Thymus (tissue), 14 donors: ENCODE measurements at places on chromosomes 7 and 10. TPM values are rescaled to one million over a fixed set of nuclear protein-coding genes. Genes with fewer than 3 reads are reported as not detected.

- no peak overlapping the region for H3K27ac ChIP-seq
- no peaks in the 10 kb centered on the region for H3K27me3 ChIP-seq
- no peaks in the 10 kb centered on the region for H3K4me1 ChIP-seq
These were observed 141.9 kb downstream of the ANKRD7 start for GRCh38 chr7:118366363-118366762.

The CPXM2 gene
- 5.8 TPM for total RNA-seq

The PAPOLB gene
- under 0.01 TPM for total RNA-seq

DNA sequence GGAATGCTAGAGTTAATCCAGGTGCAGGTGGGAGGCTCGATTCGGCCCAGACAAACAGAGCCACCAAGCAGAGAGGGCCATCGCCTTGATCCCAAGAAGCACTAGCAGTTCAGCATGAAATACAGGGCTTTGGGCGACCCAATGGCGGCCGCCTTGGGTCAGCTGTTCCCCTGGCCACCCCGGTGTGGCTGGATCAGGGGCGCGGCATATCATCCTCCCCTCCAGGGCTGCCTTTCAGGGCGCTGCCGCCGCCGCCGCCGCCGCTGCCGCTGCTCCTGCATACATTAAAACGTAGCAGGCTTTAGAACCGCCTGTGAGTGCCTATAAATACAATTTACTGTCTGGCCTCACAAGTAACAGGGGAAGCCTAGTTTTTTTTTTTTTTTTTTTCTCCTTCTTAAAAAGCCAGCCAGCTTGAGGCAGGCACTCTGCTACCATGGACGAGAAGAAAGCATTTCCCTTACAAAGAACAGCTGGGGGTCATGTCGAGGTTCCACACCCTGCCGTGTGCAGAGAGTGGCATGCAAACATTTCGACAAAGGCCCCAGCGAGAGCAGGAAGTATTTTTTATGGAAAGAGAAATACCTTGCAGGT is 57.7 kb upstream of the EFCAB10 start:
- no peaks in the 10 kb centered on the region for H3K4me1 ChIP-seq

GRCh38 chr10:77478247-77478961 is 159.2 kb downstream of the KCNMA1 start:
- no peaks in the 10 kb centered on the region for H3K36me3 ChIP-seq
- DNase-seq, result no peak
- H3K4me3 ChIP-seq, result no peak overlapping the region
- H3K27ac ChIP-seq, result no peak overlapping the region
- H3K27me3 ChIP-seq, result peaks cover 2% of the 10 kb centered on the region
- no peaks in the 10 kb centered on the region for H3K4me1 ChIP-seq

GRCh38 chr10:17476073-17476472 is 21.7 kb upstream of the ST8SIA6 start:
- H3K4me1 ChIP-seq, result no peaks in the 10 kb centered on the region
- no peaks in the 10 kb centered on the region for H3K27me3 ChIP-seq
- H3K27ac ChIP-seq, result no peak overlapping the region
- no peaks in the 10 kb centered on the region for H3K36me3 ChIP-seq
- no peak overlapping the region for H3K4me3 ChIP-seq

DNA sequence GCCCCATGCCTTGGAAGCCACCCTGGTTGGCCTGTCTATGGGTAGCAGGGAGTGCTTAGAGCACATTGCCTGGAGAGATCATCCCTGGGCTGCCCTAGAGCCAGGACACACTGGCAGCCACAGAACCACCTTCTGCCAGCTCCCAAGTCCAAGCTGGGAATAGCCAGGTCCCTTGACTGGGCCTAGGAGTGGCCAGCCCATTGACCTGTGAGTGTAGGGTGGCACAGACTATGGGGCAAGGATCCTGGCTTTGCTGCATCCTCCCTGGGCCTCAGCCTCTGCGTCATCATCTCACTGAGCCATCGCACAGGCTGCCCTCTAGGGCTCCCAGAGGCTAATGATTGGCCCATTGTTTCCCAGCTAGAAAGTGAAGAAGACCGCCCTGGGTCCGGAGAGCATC is 7.0 kb downstream of the AQP1 start:
- DNase-seq, result no peak
- H3K36me3 ChIP-seq, result no peaks in the 10 kb centered on the region
- no peaks in the 10 kb centered on the region for H3K27me3 ChIP-seq
- no peak overlapping the region for H3K4me3 ChIP-seq
- no peaks in the 10 kb centered on the region for H3K4me1 ChIP-seq

- H3K36me3 ChIP-seq, result no peaks in the 10 kb centered on the region
- H3K4me3 ChIP-seq, result no peak overlapping the region
- DNase-seq, result no peak
- H3K4me1 ChIP-seq, result peaks cover 7% of the 10 kb centered on the region
- H3K27ac ChIP-seq, result no peak overlapping the region
- H3K27me3 ChIP-seq, result no peaks in the 10 kb centered on the region
These were observed 179.6 kb upstream of the FRMD4A start for GRCh38 chr10:14510346-14510745.

- no peak overlapping the region for H3K4me3 ChIP-seq
- no peaks in the 10 kb centered on the region for H3K27me3 ChIP-seq
- H3K36me3 ChIP-seq, result peaks cover 22% of the 10 kb centered on the region
- no peak overlapping the region for H3K27ac ChIP-seq
- H3K4me1 ChIP-seq, result peaks cover 13% of the 10 kb centered on the region
- no peak for DNase-seq
These were observed 80.0 kb downstream of the SHH start for GRCh38 chr7:155732286-155732685.
